ENCODE measurements at places on chromosomes 13 and 19.

DNA sequence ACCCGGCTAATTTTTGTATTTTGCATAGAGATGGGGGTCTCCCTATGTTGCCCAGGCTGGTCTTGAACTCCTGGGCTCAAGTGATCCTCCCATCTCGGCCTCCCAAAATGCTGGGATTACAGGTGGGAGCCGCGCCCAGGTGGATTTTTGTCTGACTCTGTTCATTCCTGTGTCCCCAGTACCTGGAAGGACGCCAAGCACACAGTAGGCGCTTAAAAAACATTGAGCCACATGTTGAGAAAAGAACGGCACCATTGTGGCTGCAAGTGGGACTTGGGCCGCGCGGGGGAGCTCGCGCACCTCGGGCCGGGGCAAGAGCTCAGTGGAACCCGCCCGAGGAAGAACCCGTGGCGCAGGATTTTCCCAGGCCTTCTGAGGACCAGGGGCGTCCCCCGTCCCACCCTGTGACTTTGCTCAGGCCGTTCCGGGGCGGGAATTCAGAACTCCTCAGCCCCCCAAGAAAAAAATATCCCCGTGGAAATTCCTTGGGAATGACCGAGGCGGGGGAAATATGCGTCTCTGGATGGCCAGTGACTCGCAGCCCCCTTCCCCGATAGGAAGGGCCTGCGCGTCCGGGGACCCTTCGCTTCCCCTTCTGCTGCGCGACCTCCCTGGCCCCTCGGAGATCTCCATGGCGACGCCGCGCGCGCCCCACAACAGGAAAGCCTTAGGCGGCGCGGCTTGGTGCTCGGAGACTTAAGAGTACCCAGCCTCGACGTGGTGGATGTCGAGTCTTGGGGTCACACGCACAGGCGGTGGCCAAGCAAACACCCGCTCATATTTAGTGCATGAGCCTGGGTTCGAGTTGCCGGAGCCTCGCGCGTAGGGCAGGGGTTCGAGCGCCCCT is 1.4 kb upstream of the ICAM1 start:
- DNase-seq, result peak; percentile 82

GRCh38 chr19:3024509-3024869 is 4.6 kb downstream of the TLE2 start:
- no peak for DNase-seq

DNA sequence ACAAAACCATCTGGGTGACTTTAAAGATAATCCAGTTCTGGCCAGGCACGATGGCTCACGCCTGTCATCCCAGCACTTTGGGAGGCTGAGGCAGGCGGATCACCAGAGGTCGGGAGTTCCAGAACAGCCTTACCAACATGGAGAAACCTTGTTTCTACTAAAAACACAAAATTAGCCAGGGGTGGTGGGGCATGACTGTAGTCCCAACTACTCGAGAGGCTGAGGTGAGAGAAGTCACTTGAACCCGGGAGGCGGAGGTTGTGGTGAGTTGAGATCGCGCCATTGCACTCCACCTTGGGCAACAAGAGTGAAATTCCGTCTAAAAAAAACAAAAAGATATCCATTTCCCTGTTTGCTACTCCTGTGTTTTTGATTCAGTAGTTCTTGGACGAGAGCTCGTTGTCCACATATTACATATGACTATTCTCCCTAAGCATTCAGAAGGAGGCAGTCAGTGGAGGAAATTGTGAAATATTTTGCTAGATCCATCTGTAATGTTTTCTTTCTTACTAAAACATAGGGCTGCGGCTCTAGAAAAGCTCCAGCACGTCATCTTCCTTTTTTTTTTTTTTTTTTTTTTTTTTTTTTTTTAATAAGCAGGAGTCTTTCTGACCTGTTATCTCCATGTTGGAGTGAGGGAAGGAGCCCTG is 33.6 kb downstream of the ZNF701 start:
- no peak for DNase-seq

DNA sequence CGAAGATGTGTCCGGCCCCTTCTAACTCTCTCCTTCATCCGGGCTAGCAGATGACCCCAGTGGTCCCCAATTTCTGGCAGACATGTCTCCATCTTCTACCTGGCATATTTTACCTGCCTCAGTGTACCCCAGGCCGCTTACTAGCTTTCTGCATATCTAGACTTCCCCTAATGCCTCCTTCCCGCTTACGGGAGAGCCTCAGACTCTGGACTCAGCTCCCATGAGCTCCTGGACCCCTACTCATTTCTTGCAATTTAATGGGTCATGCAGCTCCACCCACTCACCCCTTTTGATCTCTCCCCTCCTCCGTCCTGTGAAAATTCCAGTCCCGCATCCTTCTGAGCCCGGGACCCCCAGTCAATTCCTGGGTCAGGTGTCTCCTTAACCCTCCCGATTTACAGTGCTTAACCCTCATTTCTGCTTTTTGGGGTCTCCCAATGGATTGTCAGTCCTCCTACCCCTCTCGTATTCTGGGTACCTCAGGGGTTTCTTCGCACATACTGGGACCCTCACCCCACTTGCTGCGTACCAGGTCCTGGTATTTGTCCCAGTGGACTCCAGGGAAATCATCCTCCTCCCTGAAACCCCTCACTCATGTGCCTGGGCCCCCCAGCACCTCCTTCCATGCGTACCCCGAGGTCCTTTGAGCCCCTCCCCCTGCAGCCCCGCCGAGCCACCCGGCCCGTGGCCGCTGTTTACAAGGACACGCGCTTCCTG is 500 bp upstream of the JUNB start:
- no peak for DNase-seq

GRCh38 chr13:33842986-33843385 is 25.0 kb downstream of the RFC3 start:
- no peak for DNase-seq

DNA sequence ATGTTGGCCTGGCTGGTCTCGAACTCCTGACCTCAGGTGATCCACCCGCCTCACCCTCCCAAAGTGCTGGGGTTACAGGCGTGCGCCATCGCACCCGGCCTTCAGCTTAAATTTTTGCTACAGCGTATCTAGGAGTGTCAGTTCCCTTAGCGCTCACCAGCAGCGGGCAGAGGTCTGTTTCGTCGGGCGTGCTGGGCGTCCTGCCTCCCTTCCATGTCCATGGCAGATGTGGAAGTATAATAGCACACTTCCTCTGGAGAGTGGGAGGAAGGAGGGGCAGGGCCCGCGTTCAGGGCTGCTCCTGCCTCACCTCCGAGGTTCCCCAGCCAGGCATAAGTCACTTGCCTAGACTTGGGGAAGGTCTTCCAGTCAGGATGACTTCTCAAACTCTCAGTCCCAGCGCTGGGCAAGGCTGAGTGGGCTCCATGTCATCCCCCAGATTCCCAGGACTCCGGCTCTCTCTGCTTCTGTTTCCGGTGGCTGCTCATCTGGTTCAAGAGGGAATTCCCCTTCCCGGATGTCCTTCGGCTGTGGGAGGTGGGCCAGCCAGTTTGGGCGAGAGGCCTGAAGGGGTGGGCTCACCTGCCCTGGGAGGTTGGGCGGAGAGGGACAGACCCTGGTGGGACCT is 9.5 kb downstream of the IL4I1 start:
- no peak for DNase-seq

GRCh38 chr13:62643799-62644524 is 1228.3 kb upstream of the PCDH20 start:
- DNase-seq, result no peak

DNA sequence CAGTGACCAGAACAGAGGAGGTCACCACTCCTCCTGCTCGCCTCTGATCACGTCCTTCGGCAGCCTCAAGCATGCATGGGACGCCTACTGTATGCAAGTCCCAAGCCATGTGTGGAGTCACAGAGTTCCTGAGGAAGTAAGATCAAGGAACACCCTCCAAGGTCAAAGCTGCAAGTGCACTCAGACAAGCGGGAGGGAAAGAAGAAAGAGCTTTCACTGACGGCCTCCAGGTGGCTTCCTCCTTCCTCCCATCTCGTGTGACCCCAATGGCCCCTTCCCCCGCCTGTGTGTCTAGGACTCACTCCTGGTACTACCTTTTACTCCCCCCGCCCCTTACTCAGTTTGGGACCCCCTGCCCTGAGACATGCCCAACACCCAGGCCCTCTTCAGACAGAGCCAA is 6.1 kb downstream of the HAUS8 start:
- DNase-seq, result no peak

- DNase-seq, result no peak
Observed at GRCh38 chr13:20977394-20977793, 74.8 kb upstream of the XPO4 start.

DNA sequence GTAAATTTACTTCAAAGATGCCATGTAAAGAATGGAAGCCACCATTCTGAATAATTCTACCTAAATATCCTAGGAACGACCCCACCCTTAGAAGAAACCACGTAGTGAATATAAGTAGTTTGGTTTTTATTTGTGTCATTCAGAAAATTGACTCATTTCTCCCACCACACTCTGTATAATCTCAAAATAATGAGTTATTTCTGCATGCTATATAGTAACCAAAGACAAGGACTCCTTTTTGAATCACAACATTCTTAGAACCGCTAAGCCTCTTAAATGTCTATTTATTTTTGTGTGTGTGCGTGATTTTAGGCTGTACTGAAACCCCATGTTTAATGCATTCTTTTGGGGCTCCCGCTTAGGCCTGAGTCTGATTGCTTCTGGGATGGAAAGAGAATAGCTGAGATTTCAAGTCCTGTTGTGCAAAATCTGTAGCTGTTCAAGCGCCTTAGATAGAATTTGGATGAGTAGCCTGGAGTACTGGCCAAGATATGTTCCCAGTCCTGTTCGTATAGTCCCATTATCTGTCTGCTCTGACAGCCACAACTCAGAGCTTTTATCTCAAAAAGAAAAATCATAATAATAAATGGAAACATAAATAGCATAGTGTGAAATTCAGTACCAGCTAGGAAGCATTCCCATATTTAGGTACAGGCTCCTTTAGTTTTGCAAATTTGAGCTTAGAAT is 532.4 kb upstream of the NBEA start:
- no peak for DNase-seq

- DNase-seq, result no peak
Observed at GRCh38 chr19:53915000-53915399, 5.9 kb downstream of the CACNG7 start.

- no peak for DNase-seq
Observed at GRCh38 chr19:4991538-4991937, 22.6 kb downstream of the KDM4B start.

GRCh38 chr13:110394371-110394841 is 87.3 kb downstream of the COL4A2 start:
- DNase-seq, result no peak

GRCh38 chr19:58575183-58576041 is 2.3 kb upstream of the MZF1 start:
- peak; percentile 49 for DNase-seq

DNA sequence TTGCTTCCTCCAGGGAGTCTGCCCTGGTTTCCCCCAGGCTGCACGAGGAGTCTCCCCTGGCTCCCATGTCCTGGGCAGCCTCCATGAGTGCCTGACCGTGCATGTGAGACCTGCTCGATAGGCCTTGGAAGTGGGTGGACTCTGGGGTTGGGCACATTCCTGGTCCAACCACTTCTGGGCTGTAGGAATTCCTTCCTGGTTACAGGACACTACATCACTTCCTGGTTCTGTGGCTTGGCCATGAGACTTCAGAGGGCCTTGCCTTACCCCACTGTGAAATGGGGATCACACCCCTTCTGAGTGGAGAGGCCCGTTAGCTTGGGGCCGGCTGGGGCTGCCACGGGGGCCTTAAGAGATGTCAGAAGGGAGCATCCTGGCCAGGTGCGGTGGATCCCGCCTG is 4.0 kb upstream of the ZNF628 start:
- no peak for DNase-seq

GRCh38 chr19:10404888-10405820 is 1.8 kb upstream of the CDC37 start:
- DNase-seq, result no peak

DNA sequence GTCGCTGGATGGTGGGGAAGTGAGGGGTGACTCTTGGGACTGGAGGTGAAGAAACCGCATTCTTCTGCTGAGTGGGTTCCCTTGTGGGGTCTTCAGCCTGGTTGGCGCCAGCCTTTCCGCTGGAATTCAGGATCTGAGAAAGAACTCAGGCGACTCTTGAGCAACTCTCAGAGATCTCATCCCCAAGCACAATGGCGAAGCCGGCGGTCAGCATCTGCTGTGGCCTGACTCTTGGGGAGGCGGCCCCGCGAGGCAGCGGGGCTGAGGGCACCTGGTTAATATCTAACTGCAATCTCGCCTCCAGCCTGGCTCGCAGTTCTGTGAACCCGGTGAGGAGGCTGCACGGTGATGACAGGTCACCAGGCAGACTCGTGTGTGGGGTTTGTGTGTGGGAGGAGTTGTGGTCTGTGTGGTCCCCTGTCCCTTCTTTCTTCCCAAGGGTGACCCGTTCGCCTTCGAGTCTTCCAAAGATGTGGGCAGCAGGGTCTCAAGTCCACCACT is 883 bp downstream of the ZNF441 start:
- no peak for DNase-seq

DNA sequence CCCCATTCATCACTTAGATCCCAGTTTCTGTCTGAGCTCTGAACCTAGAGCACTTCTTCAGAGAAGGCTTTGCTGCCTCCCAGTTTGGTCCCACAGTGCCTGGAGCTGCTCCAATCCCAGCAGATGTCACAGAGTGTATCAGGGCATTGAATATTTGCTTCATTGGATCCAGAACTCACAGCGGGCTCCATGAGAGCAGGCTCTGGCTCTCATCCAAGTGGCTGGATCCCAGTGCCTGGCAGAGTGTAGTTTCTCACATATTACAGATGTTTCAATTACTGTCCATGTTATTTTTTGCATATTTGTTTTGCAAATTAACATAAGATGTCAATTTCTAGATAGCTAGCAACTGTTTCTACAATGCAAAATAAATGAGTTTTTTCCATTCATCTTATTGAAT is 50.6 kb downstream of the MYO16 start:
- DNase-seq, result no peak

DNA sequence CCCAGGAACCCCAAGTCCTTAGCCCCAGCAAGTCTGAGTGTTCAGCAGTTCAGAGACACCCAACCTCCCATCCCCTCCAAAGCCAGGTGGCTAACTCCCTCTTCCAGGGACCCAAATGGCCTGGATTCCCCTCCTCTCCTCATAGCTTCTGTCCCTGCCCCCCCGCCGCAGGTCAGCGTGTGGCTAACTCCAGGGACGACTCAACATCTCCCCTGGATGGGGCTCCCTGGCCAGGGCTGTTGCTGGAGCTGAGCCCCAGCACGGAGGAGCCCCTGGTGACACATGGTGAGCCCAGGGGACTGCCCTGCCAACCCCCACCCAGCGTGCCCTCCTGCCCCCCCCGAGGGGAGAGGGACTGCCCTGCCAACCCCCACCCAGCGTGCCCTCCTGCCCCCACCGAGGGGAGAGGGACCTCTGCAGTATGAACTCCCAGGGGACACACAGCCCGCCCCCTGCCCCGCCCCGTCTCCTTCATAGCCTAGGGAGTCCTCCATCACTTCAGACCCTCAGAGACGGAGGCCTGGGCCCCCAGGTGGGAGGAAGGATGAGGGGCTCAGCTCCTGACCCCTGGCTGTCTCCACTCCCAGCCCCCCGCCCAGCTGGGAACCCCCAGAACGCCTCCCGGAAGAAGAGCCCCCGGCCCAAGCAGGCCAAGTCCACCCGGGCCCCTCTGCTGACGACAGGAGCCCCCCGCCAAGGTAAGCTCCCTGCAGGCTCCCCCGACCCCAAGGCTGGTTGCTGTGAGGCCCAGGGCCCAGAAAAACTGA is 1.7 kb downstream of the SSC5D start:
- no peak for DNase-seq

Measured in stimulated activated CD4-positive, alpha-beta T cell treated with anti-CD3 and anti-CD28 coated beads, TNF-alpha, amount 100 ng/mL, for 4 hours (primary cell).